ENCODE measurements at places on chromosomes 3 and 15.

- no peak for ATAC-seq
Measured at GRCh38 chr15:78620527-78621421, at the start of gene CHRNA3. Gene CHRNA3 (minus strand): TSS chr15:78620996. CDS start chr15:78620794, 202 bp downstream.

DNA sequence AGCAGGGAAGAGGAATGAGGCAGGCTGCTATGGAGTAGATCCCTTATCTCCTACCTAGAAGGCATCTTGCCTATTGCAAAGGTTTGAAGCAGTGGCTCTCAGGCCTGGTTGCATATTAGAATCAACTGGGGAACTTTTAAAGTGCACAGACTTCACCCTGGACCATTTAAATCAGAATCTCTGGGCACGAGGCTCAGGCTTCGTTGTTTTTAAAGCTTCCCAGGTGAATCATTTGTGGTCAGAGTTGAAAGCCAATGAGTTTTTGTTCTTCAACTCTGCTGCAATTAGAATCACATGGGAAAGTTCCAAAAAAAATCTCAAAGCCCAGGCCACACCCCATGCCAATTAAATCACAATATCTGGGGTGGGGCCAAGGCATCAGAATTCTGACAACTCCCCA, 773.1 kb downstream of the AGBL1 start:
- no peak for ATAC-seq

DNA sequence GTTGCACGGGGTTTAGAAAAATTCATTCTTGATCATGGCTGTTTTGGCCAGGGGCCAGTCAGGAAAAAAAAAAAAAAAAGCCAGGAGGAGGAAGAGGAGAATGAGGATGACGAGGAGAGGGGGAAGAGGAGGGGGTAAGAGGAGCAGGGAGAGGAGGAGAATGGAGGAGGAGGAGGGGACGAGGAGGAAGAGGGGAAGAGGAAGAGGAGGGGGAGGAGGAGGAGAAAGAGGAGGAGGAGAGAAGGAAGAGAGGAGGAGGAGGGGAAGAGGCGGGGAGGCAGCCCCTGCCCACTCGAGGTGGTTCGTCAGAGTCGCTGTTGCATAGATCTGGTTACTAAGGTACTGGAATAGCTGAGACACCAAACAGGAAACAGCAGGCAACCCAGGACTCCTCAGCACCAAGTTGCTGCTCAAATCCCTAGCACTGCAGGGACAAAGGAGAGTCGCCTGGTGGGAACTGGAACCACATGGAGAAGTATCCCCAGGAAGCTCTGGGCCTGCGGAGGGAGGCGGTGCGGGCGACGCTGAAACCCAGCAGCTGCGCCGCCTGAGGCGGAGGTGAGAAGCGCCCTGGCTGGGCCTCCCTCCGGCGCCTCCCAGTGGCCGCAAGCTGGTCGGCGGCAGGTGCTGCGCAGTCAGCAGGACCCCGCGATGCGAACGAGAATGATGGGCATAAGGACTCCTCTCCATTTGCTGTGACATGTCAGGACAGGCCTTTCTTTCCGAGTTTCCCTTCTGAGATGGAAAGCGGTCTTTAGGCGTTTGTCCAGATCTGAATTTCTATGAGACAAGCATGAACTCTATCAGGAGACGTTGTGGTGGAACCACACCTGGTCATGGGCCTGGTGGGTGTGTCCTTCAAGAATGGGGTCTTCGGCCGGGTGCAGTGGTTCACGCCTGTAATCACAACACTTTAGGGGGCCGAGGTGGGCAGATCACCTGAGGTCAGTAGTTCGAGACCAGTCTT, 17.5 kb downstream of the FAM240A start:
- ATAC-seq, result peak; percentile 96

- ATAC-seq, result no peak
Measured at GRCh38 chr15:99118801-99119546, 14.1 kb downstream of the SYNM start.

GRCh38 chr15:66644869-66645268, 57.2 kb upstream of the SMAD6 start:
- no peak for ATAC-seq

- no peak for ATAC-seq
Measured at GRCh38 chr3:75171630-75172230, 492.4 kb upstream of the FRG2C start.

DNA sequence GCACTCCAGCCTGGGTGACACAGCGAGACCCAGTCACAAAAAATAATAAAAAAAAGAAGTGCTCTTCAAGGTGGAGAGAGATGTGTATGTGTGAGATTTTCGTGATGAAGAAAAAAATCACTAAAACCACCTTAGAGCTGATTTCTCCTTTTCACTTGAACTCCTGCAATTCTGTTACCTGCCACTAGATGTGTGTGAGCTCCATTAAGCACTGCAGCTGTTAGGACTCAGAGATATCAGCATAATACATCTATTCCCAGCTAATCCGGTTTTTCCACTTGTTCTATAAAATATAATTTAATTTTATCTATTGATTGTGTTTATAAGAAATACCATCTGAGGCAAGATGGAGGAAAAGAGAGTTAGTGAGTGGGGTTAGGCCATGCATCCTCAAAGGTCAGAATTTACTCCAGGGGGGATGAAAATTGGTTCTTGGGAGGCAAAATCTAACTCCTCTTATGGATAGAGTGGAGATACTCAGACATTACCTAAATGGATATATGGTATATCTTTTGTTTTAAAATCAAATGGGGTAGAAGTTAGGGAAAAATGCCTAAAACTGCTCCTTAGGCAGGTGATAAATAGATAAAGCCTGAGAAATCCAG, 152.7 kb downstream of the IL20RB start:
- no peak for ATAC-seq

- ATAC-seq, result no peak
Measured at GRCh38 chr15:73079565-73079964, 27.3 kb downstream of the NEO1 start.

DNA sequence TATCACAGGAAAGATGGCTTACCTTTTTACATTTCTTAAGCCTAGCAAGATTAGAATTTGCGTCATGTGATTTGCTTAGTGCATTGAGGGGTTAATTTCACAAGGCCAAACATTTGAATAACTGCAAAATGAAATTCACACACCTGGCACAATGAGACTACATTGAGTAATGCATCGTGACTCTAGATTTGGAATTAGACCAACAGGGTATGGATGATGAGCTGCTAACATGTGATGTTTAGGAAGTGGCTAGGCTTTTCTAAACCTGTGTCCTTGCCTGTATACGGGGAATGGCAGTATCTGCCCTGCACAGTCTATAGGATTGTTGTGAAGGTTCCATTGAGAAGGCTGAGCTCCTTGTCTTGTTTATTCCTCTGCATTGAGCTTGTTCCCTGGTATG, 160.1 kb downstream of the MFSD1 start:
- no peak for ATAC-seq
